Stimulated activated CD8-positive, alpha-beta memory T cell treated with anti-CD3 and anti-CD28 coated beads, Interleukin-4, amount 100 ng/mL, for 1 hour (primary cell): ENCODE measurements at places on chromosomes 4 and X.
A peak's percentile ranks its signal among the peaks of the same experiment; 100 is the strongest.

GRCh38 chr4:167282171-167282864 is 48.0 kb upstream of the SPOCK3 start:
- DNase-seq: no peak

DNA sequence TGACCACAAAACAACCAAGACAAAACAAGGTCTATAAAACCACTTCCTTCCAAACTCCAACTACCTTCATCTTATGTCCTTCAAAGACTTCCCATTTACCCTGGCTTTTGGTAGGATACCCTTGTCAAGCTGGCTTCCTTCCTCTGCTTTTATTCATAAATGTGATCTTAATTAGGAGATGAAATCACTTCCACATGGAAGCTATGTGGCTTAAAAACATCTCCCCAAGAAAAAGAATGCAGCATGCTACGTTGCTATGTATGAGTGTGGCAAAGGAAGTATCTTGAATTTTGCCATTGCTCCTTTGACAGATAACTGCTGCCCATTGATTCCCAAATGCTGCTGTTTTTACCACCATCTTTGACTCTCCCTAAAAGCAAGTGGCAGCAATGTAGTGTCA is 46.4 kb upstream of the VEGFD start:
- DNase-seq: no peak

- DNase-seq: no peak
Measured at GRCh38 chrX:11555759-11556158, 110.0 kb downstream of the ARHGAP6 start.

DNA sequence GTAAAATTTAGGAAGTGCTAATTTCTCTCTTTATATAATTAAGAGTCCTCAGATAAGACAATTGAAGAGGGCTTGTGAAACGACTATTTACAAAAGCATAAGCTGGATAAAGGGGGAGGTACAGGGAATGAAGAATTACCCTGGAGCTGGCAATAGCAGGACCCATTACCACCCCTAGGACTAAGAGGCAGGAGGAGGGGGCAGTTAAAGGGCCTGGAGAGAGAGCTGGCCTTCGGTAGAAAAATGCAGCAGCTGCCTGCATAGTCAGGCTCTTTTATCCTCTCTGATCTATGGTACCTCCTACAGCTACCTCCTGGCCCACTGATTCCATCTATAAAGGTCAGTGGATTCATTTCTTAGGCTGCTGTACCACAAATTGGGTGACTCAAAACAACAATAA is 57.7 kb upstream of the TRPC3 start:
- DNase-seq: no peak

GRCh38 chrX:103398421-103398864 is 22.1 kb downstream of the BEX3 start:
- DNase-seq: no peak

- DNase-seq: no peak
Measured at GRCh38 chr4:80489798-80490197, 154.3 kb downstream of the CFAP299 start.

- DNase-seq: no peak
Measured at GRCh38 chr4:79959652-79960051, 113.4 kb downstream of the ANTXR2 start.

- no peak for DNase-seq
Measured at GRCh38 chr4:107392380-107392779, 327.7 kb downstream of the PAPSS1 start.

DNA sequence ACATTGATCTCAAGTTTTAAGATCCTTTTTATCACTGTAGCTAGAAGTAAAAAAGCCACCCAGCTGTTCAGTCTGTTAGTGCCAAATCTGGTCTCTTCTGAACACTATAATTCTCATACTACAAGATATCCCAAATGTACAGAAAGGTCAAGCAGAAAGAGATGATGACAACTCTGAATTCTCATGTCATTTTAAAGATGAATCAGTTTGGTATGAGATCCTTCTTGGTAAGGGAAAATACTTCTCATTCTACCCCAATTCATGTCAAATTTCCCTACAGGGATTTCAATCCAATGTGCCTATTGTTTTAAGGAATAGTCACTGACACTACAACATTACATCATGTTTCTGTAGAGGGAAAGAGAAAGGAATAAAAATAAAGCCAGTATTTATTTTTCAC is 184.5 kb downstream of the CPEB2 start:
- no peak for DNase-seq

DNA sequence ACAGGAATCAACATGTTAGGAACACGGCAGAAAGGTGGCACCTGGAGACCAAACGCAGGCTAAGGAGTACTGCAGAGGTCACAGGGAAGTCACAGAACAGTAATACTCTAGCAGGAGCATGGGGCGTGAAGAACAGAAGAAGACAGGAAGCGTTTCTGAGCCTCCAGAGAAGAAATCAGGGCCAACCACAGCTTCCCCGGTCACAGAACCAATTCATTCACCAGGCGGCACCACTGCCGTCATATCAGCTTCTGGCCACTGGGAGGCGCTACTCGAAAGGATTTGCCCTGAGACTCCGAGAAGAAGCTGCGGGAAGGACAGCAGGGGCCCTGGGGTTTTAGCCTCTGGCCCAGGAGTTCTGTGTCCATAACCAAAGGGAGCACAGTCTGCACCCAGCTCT is 78.0 kb upstream of the DRD5 start:
- DNase-seq: no peak

DNA sequence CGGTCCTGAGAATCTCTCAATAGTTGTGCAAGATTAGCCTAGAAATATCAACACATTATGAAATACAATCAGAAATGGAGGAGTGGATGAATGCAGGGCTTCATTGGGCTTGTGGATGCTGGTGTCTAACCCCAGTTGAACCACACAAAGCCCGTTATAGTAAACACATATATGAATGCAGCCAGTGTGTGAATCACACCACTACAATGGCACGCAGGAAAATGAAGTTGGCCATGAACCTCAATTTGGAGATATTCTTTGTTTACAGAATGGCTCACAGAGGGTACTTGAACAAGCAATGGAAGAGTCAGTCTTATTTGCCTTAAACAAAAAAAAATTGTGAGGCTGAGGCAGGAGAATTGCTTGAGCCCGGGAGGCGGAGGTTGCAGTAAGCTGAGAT is 57.8 kb downstream of the SOD3 start:
- no peak for DNase-seq

DNA sequence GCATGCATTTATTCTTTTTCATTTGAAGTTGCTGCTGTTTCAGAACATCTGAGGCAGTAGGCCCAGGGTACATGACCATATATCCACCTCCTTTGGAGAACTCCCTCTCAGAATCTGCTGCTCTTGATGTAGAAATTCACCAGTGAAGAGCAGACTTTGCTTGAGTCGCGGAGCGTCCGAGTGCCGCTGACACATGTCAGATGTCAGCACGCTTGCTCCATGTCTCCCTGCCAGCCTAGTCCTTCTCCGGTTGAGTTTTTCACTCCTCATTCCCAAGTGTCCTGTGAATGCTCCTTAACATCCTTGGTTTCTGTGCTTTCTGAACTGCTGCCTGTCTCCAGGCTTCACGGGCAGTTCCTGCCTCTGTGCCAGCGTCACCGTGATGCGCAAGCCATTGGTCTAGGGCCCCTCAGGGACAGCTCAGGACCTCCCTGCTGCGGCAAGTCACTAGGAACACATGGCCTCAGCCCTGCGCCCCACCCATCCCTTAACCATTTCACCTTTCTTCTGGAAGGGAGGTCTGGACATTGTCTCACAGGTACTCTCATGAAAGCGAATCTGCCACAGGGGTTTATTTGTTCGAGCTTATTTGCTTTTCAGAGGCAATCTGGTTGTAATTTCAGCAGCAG is 93.1 kb upstream of the RBPJ start:
- no peak for DNase-seq

DNA sequence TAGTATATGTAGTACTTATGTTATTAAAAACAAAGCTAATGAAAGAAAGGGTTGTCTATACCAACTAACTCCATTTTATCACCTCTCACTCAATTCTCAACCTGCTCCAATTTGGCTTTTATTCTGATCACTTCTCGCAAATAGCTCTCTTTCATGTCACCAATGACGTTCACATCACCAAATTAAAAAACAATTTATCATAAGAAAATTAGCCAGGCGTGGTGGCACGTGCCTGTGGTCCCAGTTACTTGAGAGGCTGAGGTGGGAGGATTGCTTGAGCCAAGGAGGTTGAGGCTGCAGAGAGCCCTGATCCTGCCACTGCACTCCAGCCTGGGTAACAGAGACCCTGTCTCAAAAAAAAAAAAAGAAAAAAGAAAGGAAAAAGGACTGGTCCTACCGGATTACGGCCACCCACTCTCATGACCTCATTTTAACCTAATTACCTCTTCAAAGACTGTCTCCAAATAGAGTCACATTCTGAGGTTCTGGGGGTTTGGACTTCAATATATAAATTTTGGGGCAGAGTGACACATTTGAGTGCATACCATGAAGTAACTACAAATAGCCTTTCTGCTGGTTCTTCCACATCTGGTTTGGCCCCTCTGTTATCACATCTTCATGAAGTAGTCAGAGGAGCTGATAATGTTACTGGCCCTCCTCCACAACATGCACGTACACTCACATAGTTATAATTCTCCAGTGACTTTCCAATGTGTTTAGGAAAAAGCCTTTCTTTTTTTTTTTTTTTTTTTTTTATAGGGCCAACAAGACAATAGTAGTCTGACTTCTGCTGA is 15.8 kb upstream of the RBMX start:
- no peak for DNase-seq

DNA sequence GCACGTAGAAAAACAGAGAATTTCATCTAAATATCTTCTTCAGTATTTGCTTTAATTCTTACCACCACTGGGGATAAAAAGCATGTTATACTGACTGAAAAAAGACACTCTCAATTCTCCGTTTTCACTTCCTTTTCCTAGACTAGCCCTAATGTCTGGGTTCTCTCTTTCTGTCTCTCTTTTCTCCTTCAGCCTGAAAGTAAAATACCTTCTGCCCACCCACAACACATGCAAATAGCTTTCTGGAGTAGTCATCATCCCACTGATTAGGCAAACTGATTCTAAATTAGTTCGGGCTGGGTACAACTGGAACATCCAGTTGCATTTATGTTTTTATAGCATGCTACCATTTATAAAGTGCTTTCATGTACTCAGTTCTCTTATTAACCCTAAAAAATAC is 142.4 kb upstream of the ANKRD50 start:
- DNase-seq: no peak

DNA sequence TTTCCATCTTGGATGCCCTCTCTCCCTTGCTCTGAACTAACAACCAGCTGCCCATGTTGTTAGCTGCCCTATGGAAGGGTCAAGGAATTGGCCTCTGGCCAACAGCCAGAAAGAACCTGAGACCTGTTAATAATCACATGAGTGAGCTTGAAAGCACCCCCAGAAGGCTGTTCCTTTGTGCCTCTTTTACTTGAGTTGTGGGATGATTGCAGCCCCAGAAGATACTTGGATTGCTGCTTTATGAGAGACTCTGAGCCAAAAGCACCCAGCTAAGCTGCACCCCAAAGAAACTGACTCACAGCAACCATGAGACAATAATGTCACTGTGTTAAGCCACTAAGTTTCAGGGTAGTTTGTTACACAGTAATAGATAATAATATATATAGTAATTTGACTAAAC is 73.3 kb downstream of the FRYL start:
- no peak for DNase-seq

- peak; percentile 37 for DNase-seq
Measured at GRCh38 chr4:110165382-110166286, 32.8 kb downstream of the ELOVL6 start.

GRCh38 chrX:108219949-108220601 is 128.5 kb downstream of the ATG4A start:
- no peak for DNase-seq

- no peak for DNase-seq
Measured at GRCh38 chr4:184760681-184761080, 26.8 kb upstream of the CENPU start.

GRCh38 chrX:40267334-40268187 is 169.8 kb upstream of the BCOR start:
- DNase-seq: no peak

DNA sequence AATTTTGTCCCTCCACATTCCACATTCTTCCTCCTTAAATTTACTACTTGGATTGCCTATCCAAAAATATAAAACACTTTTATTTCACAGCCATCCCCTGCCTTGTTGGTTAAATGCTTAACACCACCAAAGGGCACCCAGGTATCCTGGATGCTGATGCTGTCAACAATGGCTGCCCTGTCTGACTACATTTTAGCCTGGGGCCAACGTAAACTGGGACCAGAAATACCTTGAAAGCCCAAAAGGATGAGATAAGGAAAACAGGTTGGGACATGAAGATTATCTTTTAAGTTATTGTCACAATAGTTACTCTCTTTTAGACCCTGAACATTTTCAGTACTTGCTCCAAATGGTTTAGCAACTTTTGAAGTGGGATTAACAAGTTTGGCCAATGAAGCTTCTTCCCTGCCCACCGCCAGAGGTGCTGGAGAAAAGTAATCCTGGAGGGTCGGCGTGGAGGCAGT is 775 bp upstream of the YIPF6 start:
- DNase-seq: no peak

GRCh38 chr4:88759039-88759894 is 61.6 kb upstream of the NAP1L5 start:
- DNase-seq: no peak

GRCh38 chrX:12891915-12892506 is 14.4 kb upstream of the TLR8 start:
- no peak for DNase-seq

DNA sequence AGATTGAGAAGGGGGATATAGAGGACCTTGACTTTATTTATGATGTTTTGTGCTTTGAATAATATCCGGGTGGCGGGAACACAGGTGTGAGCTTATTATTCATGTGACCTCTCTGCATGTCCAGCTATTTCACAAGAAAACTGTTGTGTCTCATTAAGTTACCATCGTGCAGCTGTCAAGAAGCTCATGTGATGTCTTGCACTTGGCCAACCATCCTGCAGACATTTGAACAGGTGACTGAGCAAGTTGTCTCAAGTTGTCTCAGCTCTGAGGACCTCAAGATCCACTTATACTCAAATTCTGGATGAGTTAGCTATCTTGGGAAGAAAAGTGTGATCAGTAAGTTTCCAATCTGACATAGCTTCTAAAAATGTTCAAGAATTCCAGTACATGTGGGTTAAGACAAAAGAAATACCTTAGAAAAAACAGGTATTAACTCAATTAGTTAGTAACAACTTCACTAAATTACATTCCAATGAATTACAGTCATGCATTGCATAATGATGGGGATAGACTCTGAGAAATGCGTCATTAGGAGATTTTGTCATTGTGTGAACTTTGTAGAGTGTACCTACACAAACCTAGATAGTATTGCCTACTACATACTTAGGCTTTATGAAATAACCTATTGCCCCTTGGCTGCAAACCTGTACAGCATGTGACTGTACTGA is 462.2 kb downstream of the INPP4B start:
- no peak for DNase-seq

- DNase-seq: no peak
Measured at GRCh38 chrX:39476604-39477021, 621.1 kb downstream of the BCOR start.

- DNase-seq: no peak
Measured at GRCh38 chr4:134260126-134260525, 58.5 kb upstream of the PABPC4L start.

GRCh38 chrX:15781961-15782699 is 8.2 kb upstream of the ZRSR2 start:
- no peak for DNase-seq
